ENCODE measurements at places on chromosomes 16 and 17.

- H3K36me3 ChIP-seq: no peaks in the 10 kb centered on the region
- no peak overlapping the region for H3K4me3 ChIP-seq
- H3K4me1 ChIP-seq: no peaks in the 10 kb centered on the region
- no peaks in the 10 kb centered on the region for H3K27me3 ChIP-seq
- no peak overlapping the region for H3K27ac ChIP-seq
These were observed 4.7 kb upstream of the COQ7 start for GRCh38 chr16:19062706-19063105.

DNA sequence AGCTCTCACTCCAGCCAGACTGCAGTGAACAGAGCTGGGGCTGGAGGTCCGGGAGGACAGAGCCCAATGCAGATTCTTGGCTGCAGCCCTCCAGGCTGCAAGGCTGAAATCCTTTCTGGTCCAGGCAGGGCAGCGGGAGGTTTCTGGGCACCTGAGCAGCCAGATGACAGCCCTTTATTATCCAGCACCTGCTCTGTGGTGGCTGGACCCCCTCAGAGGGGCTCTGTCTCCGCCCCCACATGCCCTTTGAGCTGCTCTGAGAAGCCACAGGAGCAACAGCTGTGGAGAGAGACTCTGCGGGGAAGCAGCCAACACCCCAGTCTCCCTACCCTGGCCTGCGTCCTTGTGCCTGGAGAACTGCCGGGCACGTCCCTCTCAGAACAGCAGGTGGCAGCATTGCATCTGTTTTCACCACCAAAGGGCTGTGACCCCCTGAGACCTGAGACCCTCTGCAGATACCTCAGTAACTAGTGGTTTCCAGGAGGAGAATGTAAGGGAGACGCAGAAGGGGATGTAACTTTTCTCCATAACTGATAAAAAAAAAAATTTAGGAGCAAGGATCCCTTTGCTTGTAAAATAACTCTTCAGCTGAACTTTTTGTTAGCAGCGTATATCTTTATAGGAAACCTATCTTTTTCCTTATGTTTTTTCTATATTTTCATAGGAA, 3.7 kb upstream of the CNP start:
- no peak overlapping the region for H3K4me3 ChIP-seq
- H3K4me1 ChIP-seq: peaks cover 6% of the 10 kb centered on the region
- H3K36me3 ChIP-seq: no peaks in the 10 kb centered on the region
- DNase-seq: peak; percentile 81
- no peak overlapping the region for H3K27ac ChIP-seq

DNA sequence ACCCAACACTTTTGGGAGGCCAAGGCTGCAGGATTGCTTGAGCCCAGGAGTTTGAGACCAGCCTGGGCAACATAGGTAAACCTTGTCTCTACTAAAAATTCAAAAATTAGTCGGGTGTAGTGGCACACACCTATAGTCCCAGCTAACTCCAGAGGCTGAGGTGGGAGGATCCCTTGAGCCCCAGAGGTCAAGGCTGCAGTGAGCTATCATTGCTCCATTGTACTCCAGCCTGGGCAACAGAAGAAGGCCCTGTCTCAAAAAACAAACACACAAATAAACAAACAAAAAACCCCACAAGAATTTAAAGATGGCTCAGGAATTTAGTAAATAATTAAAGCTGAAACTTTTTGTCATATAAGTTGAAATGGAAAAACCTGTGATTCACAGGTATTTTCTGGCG, 2.3 kb upstream of the TMEM170A start:
- H3K27me3 ChIP-seq: no peaks in the 10 kb centered on the region
- no peaks in the 10 kb centered on the region for H3K4me1 ChIP-seq
- H3K4me3 ChIP-seq: no peak overlapping the region
- no peak for DNase-seq
- no peaks in the 10 kb centered on the region for H3K36me3 ChIP-seq

DNA sequence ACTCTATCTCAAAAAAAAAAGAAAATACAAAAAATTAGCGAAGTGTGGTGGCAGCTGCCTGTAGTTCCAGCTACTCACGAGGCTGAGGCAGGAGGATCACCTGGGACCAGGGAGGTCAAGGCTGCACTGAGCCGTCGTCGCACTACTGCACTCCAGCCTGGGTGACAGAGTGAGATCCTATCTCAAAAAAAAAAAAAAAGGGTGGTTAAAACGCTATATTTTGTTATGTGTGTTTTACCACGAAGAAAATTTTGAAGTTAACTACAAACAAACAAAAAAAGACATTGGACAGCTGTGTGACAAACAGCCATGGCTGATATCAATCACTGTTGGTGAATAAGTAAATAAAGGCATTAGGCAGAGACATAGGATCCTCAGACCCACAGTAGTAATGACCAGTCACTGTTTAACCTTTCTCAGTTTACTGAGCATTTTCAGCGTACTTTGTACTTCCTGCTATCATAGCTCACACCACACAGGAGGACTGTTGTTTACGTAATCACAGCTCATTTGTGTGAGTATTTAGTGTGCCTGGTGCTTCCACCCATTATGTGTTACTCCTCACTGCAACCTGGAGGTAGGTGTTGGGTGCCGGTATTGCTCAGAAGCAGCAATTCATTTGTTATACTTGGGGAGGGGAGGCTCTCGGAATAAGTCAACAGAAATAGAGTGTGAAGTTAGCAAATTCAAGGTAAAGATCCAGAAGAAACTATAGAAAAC, 55.4 kb downstream of the COPRS start:
- DNase-seq: no peak
- H3K4me1 ChIP-seq: no peaks in the 10 kb centered on the region
- H3K27me3 ChIP-seq: no peaks in the 10 kb centered on the region

DNA sequence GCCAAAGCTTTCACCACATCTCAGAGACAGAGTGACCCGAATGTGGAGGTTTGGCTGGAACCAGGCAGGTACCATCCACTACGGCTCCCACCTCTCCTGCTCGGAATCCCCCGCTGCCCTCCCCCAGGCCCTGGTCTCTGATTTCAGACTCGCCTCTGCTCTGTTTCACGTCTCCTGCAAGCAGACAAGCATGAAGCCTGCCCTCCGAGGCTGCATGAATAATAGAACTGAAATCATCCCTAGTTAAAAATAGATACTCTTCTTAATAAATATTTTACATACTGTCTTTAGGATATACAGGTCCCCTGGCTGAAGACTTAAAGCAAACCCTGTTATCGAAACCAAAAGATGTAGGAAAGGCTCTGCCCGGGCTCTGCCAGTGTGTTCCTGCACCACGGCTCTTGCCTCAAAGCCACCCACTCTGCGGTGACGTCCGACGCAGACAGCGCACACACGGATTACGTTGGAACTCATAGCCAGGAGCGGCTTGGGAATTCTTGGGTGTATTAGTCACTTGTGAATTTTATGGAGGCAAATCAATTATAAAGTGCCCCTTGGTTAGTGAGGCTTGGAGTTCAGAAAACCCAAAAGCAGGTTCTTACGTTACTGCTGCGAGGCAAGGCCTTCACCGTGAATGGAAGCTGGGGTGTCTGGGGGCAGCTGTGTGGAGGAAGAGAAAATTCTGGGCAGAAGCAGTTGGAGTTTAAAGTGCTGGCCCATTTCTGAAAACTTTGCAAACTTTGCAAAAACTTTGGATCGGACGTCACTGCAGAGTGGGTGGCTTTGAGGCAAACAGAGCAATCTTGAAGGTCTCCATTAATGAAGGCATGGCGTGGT, 25.6 kb upstream of the NPTX1 start:
- H3K27me3 ChIP-seq: no peaks in the 10 kb centered on the region
- no peaks in the 10 kb centered on the region for H3K4me1 ChIP-seq
- H3K36me3 ChIP-seq: no peaks in the 10 kb centered on the region
- DNase-seq: no peak

DNA sequence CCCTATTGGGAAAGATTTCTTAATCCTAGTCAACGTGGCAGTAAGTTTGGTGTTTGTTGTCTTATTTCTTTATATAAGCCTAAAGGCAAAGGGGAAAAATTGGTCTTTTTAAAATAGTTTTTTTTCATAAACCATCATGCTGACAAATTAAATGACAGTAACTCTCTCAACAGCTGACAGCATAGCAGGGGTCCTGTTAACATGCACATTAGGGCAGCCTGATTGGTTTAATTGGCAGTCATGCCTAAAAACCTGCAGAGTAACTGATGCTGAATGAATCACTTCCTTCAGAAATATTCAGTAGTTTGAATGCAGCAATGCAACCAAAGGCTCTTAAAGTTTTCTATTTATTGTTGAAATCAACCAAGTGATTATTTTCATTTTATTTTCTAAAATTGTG, 85.4 kb downstream of the ITFG1 start:
- H3K36me3 ChIP-seq: no peaks in the 10 kb centered on the region
- DNase-seq: no peak
- H3K27me3 ChIP-seq: no peaks in the 10 kb centered on the region
- peaks cover 2% of the 10 kb centered on the region for H3K4me1 ChIP-seq
- no peak overlapping the region for H3K4me3 ChIP-seq

DNA sequence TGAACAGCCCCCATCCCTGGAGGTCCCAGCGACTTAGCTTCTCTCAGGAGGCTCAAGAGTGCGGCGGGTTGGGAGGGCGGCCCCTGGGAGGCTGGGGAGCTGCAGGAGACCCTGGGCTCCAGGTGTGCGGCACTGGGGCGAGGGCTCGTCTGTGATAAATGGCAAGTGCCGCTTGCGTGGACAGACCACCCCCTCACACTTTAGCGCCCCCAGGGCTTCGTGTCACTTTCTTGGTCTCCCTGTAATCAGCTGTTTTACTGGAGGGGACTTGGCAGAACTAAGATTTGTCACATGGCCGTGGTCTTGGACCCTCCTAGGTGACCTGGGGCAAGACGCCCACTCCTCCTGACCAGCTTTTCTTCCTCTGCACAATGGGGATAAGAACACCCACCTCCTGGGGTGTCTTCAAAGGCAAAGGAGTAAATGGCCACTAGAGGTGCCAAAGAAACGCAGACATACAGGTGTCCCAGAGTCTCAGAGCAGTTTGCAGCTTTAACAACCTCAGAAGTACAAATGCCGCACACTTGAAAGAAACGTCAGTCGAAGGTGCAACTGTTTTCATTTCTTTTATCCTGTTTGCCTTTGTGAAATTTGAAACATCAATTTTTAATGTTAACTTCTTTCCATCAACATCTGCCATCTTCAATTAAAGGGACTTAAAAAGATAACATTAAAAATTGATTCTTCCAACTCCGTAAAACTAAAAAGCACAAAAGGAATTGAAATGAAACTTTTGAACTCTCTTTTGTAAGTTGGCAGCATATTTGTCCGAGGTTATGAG, 946 bp downstream of the OSGIN1 start:
- DNase-seq: no peak
- peak overlapping the region; percentile 11 for H3K4me3 ChIP-seq
- H3K27ac ChIP-seq: no peak overlapping the region
- no peaks in the 10 kb centered on the region for H3K36me3 ChIP-seq
- H3K27me3 ChIP-seq: no peaks in the 10 kb centered on the region

DNA sequence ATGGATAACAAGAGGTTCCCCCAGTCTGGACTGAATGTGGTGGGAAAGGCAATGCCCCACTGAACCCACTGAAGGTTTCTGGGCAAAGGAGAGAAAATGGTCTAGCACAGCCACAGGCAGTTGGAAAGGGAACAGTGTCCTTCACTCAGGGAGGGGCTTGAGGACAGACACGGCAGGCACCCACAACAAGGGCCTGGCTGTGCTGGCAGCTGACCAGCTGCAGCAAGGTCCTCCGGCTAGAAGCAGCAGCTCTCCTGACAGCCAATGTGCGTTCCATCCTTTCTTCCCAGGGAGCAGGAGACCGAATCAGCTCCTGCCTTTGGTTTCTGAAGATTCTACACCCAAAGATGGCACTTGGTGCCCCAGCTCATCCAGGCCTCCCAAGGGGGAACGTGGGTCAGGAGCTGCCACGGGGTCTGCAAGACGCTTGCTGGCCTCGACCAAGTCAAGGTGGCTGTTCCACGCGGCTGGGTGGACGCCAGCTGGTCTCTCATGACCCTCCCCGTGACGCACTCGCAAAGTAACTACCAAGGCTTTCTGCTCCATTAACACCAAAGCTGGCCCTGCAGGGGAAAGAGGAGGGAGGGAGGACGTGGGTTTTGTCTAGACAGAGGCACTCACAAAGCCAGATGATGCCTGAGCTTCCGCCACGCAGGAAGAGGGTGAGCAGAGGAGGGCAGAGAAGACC, 11.1 kb downstream of the ABR start:
- H3K27ac ChIP-seq: no peak overlapping the region
- no peaks in the 10 kb centered on the region for H3K27me3 ChIP-seq
- no peaks in the 10 kb centered on the region for H3K4me1 ChIP-seq

- peaks cover 7% of the 10 kb centered on the region for H3K4me1 ChIP-seq
- H3K27me3 ChIP-seq: no peaks in the 10 kb centered on the region
- H3K36me3 ChIP-seq: 0 out of 2 replicates have a peak, but pooled peaks cover 3% of the 10 kb centered on the region
- no peak overlapping the region for H3K27ac ChIP-seq
- H3K4me3 ChIP-seq: no peak overlapping the region
These were observed 24.4 kb upstream of the BEAN1 start for GRCh38 chr16:66402591-66403230.

DNA sequence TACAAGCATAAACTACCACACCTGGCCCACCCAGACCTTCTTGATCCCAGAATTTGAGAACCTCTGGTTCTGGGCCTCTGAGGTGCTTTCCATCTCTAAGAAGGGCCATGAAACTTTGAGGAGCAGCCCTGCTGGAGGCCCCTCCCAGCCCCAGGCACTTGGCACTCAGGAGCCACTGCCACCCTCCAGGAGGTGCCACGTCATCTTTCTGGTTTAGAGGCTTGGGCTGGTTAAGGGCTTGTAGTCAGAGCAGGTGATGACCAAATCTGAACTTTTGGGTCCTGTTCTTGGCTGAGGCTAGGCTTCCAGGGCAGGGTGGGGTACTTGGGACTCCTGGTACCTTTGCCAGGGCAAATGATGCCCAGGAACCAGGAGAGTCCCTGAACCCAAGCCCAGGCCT, 13.8 kb upstream of the DLX4 start:
- no peaks in the 10 kb centered on the region for H3K4me1 ChIP-seq
- no peaks in the 10 kb centered on the region for H3K27me3 ChIP-seq
- DNase-seq: no peak

DNA sequence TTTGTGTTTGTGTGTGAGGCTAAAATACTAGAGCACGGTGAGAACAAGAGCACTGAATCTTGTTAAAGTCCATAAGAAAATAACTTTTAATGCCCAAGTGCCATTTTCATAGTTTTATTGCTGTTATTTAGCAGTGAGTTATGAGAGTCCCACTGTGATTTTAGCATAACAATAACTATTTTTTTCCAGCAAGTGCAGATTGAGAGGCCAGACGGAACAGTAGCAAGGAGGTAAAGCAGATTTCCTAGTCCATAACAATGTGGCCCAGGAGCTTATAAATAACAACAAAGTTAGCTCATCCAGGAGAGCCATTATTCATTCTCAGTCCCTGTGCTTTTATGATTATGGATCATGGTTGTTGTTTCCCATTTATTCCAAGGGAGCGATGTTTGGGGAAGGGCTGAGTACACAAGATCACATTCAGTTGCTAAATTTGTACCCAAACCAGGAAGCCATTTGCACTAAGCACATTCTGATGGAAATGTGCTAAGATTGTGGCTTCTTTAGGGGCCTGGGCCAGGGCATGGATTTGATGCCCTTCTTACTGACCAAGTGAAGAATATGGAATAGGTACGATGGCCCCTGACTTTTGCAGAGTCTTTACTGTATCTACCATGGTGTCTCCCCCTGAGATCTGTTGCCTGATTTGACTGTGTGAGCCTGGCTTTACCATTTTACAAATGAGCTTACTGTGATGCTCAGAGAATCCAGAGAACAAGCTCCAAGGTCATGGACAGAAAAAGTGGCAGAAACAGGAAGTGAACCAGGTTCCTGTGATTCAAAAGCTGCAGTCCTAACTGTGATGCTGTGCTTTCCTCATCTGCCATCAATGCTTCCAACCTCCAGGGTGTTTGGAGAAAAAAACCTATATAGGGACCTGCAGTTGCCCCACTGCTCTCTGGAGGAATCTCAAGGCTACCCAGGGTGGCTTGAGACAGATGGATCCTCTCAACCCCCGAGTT, 204.7 kb upstream of the HSBP1 start:
- H3K27ac ChIP-seq: peak overlapping the region; percentile 22
- no peaks in the 10 kb centered on the region for H3K36me3 ChIP-seq
- no peak overlapping the region for H3K4me3 ChIP-seq
- peak; percentile 41 for DNase-seq
